ENCODE measurements at places on chromosomes 5 and 9.

DNA sequence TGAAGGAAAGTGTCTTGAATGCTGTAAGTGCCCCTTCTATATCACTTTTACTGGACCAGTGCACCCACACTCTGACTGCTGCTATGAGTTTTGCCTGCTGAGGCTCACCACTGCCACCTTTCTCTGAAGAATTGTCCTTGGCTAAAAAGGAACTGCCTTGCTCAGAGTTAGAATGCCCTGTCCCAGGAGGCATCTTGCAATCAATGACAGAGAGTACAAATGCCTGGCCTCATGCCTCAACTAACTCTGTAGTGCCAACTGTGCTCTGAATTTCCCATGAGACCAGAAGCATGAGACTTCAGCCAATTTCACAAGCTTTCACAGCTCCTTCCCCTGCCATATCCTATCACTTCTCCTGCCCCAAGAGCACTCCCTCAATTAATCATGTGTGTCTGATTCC, 569.7 kb downstream of the ZNF608 start:
- no peak for DNase-seq

- DNase-seq = no peak
These were observed 10.2 kb downstream of the EXOC3 start for GRCh38 chr5:452978-453710.

DNA sequence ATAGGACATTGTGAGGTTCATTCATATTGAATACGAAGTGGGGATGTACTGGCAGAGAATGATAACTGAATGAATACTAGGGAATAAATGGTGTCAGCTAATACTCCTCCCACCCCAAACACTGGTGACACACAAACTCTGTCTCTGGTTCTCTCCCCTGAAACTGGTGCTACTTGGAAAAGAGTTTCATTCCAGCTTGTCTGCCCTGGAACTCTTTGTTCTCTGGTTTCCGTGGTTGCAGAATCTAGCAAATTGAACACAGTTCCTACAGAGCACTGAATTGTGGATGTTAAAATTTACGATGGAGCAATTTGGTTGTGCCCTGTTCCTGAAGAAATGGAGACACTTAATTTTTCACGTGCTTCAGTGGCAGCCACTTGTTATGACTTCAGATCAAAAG, 181.7 kb downstream of the KCTD16 start:
- no peak for DNase-seq

- DNase-seq = no peak
These were observed 28.1 kb downstream of the CAMSAP1 start for GRCh38 chr9:135879237-135879601.

DNA sequence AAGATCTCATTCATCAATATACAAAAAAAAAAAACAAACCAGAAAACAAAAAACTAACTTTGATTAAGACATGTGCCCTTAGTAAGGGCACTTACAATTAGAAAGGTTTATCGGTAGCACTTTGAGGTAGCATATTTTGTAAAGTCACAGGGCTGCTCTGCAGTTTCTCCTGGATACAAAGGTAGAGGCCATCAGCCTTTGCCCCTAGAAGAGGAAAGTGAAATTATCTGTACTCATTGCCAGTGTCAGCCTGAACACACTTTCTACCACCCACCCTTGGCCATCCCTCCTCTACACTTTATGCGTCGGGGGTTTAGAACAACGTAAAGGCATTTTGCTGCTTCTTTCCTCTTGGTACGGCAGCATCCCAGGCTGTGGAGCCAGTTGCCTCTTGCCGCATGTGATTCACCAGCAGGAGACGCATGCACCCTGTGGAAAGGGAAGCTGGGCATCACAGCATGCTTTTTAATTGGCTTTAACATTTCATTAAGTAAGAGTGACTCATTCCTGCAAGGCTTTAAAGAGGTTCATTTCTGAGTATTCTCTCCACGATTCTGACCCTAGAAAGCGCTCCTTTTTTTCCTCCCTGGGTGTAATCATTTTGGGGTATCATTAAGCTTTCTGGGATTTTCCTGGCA, 84.6 kb downstream of the CEMIP2 start:
- no peak for DNase-seq

DNA sequence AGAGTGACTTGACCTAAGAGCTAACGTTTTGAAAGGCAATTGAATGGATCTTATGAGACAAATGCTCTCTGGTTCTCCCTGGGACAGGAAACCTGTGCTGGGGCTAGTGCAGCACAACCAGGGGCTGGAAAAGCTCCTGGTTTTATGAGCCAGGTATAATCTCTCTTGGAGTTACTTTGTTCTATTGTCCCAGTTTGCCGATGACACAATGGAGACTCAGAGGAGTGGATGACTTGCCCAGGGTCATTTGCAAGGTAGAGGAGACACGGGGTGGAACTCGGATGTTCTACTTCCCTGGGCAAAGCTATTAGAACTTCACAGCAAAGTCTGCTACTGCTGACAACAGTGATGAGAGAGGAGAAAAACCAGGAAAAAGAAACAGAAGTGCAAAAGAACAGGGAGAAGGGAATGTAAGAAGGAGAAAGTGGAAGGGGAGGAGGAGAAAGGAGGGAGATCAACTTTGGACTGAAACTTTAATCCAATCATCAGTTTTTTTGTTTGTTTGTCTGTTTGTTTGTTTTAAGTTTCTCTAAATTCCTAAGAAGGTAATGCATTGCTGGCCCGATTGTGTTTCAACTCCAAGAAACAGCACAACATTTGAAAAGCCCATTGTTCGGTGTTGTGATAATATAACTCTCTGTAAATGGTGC, 7.4 kb upstream of the GSN start:
- no peak for DNase-seq

GRCh38 chr5:157447201-157447637, 12.8 kb upstream of the NIPAL4 start:
- no peak for DNase-seq

GRCh38 chr9:122347348-122348287, 23.2 kb upstream of the PTGS1 start:
- no peak for DNase-seq

- DNase-seq = no peak
These were observed 596.2 kb upstream of the DAB2 start for GRCh38 chr5:40021007-40021406.

- DNase-seq = no peak
These were observed 230.9 kb downstream of the CDH9 start for GRCh38 chr5:26807231-26808199.

GRCh38 chr5:126970517-126971017, 59.8 kb downstream of the MARCHF3 start:
- no peak for DNase-seq

DNA sequence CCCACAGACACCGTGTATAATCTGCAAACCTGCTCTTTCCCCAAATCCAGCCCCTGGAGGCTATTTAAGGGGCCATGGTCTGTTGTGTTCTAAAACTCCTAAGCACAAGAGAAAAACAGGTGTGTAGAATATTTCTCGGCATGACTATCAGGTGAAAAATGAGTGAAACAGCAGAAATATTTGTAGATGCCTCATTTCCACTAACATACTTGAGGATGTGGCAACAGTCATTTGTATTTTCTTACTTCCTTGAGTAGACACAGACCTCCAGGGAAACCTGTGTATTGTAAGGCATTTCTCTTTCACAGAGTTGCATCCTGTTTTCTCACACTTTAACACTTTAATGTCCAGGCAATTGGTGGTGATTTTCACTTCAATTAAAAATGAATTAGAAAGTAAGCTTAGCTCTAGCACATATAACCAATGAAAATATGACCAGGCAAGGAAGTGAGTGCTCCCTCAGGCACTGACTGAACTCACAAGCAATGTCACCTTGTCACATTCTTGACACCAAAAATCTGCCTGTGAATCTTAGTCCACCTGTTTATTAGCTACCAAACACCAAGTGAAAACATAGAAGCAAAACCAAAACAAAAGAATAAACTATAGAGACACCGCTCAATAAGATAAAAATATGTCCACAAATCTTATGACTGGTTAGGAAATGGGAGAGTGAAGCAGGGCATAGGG, 64.4 kb downstream of the DIRAS2 start:
- no peak for DNase-seq

- DNase-seq = no peak
These were observed 219.5 kb upstream of the RASA1 start for GRCh38 chr5:87048156-87048555.

DNA sequence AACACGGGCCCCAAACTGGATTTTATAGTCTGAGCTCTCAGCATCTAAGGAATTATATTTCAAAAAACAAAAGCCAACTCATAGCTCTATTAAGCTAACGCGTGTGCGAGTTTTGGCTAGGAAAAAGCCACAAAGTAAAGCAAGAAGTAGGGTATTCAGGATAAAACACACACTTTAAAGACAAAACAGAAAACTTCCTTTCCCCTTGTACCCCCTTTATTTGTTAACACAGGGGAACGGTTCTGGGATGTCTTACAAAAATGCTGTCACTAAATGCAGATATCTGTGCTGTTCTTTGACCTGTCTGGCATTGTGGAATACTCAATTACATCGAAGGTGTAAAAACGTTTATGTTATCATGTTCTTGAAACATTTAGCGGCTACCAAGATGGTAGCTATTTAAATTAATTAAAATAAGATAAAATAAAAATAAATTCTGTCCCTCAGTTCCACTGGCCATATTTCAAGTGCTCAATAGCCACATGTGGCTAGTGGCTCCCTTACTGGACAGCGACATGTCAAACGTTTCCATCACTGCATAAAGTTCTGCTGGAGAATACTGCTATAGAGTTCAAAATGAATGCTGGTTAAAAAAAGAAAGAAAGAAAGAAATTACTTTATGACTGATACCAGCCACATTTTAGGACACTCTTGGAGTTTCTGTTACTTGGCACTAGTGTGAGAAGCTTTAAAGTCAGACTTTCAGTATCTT, 7.2 kb upstream of the MEF2C start:
- DNase-seq = no peak

- no peak for DNase-seq
These were observed 6.4 kb upstream of the FPGS start for GRCh38 chr9:127796225-127796813.

- no peak for DNase-seq
These were observed 236.2 kb downstream of the PRELID2 start for GRCh38 chr5:145598983-145599382.

- DNase-seq = no peak
These were observed 283.5 kb downstream of the ARHGEF28 start for GRCh38 chr5:73909474-73909873.

- no peak for DNase-seq
These were observed 988 bp downstream of the OXCT1 start for GRCh38 chr5:41869151-41869723.

DNA sequence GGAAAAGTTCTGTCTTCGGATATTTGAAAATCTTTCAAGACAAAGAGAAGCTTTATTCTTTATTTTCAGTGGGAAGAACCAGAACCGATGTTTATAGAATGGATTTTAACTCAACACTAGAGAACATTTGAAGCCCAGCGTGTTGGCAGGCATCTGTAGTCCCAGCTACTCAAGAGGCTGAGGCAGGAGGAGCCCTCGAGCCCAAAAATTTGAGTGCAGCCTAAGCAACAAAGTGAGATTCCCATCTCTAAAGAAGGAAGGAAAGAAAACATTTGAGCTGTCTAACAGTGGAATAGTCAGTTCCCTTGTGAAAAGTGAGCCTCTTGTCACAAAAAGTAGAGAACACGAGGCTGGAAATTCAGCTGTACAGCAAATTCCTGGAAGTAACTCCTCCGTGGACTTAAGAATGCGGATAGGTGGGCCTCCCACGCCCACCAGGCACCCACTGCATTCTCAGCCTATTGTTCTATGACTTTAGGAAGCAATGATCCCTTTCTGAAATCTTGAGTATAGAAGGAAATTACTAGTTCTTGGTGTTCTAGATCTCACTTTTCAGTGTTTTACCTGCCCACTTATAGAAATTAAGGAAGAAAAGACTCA, 2.3 kb upstream of the PTPDC1 start:
- DNase-seq = no peak

- no peak for DNase-seq
These were observed 237.6 kb upstream of the CCNH start for GRCh38 chr5:87650284-87650683.

- DNase-seq = no peak
These were observed 656.5 kb downstream of the BNC2 start for GRCh38 chr9:16213781-16214515.

DNA sequence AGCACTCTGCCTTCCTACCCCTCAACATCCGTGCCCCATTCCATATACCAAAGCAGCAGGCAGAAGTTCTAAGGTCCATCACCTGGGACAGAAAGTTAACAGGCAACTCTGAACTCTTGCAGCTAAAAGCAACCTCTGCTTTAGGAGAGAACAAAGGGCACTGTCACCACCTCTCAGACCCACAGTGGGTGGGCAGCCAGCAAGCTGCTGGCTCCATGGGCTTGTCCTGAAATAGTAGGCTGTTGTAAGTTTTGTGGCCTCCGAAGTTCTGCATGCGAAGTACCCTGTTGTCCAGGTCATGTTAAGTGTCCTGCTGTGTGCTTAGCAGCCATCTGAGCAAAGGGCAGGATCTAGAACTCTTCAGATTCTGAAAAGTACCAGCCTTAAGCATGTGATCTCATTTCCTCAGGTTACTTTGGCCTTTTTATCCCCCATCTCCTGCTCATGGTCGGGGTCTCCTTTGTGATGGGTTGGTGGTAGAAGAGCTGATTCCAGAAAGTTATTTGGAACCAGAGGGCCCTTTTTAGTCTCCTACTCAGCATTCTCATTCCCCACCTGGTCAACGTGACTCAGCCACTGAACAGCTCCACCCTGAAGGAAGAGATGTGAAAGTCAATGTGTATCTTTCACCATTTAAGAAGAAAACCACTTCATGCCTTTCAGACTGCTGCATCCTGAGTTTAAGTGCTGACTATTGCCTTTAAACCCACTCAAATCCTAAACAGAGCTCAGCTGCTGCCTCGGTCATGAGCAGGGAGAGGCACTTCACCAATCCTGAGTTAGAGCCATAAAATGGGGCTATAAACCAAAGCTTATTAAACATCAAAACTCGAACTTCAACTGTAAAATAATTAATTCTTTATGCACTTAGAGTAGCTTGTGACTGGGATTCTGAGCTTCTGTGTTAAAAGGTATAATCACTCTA, 121.4 kb downstream of the DPYSL3 start:
- no peak for DNase-seq

DNA sequence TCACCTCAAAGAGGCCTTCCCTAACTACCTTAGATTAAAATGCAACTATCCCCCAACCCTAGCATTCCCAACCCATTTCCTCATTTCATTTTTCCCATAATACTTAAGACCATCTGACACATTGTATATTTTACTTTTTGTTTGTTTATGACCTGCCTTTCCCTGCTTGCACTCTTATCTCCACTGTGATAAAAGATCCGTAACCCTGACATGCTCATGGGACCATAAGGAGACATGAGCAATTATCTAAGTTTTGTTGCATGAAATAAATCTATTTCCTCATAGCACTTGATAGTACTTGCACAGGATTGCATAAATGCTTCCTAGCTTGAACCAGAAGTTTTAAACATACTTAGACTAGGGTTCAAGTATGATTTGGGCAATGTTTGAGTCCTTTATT, 323.7 kb downstream of the NPR3 start:
- no peak for DNase-seq
